ENCODE measurements at places on chromosomes 2 and 18.

GRCh38 chr18:11118051-11118766, 31.2 kb downstream of the PIEZO2 start:
- DNase-seq = no peak

- no peak for DNase-seq
These were observed 419.2 kb downstream of the NR4A2 start for GRCh38 chr2:155913356-155913755.

GRCh38 chr2:165586019-165586418, 116.5 kb downstream of the CSRNP3 start:
- DNase-seq = no peak

- DNase-seq = no peak
These were observed 438.6 kb upstream of the POU3F3 start for GRCh38 chr2:104415284-104415683.

DNA sequence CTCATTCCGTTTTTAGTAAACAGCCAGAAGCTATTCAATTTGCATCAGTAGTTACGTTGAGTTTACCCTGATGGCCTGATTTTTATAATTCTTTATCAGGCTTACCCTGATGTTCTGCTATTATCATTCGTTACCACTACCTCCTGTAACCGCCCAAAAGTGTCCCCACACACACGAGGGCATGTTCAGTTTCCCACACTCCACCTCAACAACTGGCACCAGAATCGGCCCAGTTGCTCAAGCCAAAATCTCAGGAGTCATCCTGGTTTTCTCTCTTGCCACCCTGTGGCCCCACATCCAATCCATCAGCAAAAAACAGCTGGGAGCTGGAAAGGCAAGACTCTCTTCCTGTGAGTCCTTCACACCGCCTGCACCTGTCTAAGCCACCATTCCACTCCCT, 102.9 kb upstream of the RAB6C start:
- peak; percentile 36 for DNase-seq

DNA sequence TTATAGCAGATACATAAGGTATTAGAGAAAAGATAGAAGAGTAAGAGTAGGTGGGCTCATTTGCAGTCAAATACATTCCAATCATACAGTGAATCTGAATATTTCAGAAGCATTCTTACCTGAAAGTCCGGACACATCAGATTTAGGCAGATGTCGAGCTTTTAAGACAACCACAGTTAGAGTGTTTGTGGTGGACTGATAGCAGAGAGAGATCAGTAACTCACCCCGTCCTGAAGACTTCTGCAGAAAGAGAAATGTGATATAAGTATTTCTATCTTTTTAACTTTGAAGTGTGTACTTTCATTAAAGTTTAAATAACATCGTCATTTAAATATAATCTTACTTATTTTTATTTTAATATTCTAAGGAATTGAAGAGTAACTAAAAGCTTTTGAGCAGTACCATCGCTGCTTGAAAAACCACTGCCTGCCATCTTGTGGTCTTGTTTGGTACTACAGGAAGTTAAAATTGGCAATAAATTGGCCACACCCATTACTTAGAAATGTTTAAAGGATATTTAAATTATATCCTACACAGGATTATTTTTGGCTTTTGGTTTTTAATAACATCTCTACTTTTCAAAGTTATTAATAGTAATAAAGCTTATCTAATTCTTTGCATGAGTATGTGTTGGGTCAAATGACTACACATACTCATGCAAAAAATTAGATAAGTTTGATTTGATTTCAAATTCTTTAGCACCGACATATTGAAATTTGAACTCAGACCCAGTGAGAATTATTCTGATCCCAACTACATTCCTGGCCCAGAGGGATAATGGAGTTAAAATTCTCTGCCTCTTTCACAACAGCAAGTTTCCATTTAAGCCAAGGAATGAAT, 5.5 kb downstream of the SYT4 start:
- DNase-seq = peak; percentile 1

- no peak for DNase-seq
These were observed 12.9 kb upstream of the MIB1 start for GRCh38 chr18:21727702-21728101.

DNA sequence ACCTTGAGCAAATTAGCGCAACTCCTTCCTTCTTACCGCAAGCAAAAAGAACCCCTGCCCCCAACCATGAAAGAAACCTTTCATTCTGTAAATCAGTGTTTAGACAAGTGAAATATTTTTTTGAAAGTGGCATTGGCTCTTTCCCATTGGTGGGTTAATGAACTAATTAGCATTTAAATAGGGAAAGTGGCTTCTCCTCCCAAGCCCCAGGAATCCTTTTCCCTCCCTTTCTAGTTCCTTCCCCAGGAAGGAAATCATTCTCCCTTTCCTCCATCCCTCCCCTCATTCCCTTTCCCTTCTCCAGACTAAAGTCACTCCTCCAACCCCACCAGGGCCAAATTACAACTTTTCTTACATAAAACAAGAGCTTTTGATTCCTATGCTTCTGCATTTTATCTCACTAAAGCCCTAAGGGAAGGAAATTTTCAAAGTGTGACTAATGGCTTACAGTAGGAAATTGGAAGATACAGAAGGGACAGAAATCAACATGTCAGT, 22.9 kb upstream of the TYMS start:
- DNase-seq = no peak

- DNase-seq = peak; percentile 22
These were observed 12.8 kb upstream of the PPM1B start for GRCh38 chr2:44155666-44156446.

DNA sequence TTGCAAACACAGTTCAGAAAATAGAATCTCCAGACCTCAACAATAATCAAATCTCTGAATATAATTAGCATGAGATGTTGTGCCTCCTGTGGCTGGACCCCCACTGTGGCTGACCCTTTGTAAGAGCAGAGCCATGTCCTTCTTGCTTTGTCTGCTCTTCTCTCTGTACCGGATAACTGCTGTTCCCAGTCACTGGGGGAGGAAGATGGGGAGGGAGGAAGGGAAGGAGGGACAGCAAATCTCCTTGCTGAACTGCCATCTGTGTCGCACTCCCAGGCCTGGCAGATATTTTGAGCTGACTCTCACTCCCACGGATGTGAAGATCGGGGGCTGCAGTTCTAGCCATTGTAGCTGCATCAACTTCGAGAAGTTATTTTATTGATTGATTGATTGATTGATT, 319.0 kb upstream of the CXCR4 start:
- DNase-seq = no peak

GRCh38 chr18:48624856-48625255, 86.0 kb downstream of the CTIF start:
- DNase-seq = no peak

- peak; percentile 52 for DNase-seq
These were observed 1.2 kb downstream of the GATA6 start for GRCh38 chr18:22170421-22171257.

DNA sequence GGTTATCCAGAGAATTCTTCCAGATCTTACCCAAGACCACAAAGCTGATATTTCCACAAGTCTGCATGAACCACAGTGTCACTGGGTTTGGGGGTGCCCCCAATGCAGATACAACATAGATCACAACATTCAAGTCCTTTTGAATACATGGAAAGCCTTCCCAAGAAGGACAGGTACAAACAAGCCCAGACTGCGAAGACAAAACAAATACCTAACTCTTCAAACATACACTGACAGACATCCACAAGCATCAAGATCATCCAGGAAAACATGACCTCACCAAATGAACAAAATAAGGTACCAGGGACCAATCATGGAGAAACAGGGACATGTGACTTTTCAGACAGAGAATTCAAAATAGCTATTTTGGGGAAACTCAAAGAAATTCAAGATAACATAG, 93.1 kb downstream of the MDH1 start:
- no peak for DNase-seq

DNA sequence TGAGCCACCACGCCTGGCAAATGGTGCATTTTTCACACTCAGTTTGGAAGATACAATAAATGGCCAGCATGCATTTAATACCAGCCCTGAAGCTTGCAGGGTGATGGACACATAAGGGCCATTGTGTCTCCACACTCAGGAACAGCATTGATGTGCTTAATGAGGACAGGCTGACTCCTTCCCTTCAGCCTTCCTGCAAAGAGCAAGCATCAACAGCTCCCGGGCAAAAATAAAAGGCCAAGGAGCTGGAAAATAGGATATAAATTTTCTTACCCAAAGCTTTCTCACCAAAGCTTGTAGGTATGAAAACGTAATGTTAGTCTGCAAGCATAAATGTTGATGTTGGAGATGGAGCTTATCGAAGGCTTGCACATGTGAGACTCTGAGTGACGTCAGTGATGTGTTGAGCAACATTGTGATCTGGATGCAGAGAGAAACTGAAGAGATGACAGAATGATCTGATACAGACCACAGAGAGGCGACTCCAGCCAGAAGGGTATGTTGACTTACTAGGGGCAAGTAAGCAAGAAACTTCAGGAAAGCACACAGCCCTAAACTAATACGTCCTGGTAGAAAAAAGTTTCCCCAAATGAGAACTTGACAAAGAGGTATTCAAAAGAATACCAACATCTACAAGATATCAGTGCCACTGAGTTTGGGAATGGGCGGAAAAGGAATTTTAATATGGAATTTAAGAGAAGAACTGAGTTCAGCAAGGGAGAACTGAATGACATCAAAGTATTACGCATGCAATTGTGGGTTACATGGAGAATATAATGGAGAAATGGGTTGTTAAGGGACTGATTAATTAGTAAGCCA, 256.5 kb downstream of the TGIF1 start:
- DNase-seq = no peak

GRCh38 chr2:237073552-237073951, 12.1 kb upstream of the COPS8 start:
- no peak for DNase-seq

GRCh38 chr18:74635224-74635975, 37.7 kb downstream of the ZNF407 start:
- DNase-seq = no peak

DNA sequence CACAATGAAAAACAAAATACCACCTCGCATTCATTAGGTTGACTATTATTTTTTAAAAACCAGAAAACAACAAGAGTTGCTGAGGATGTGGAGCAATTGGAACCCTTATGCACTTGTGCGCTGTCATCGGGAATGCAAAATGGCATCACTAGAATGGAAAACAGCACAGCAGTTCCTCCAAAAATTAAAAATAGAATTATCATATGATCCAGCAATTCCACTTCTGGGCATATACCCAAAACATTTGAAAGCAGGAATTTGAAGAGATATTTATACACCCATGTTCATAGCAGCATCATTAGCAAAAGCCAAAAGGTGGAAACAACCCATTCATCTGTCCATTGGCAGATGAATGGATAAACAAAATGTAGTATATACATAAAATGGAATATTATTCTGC, 11.9 kb upstream of the NMUR1 start:
- no peak for DNase-seq

DNA sequence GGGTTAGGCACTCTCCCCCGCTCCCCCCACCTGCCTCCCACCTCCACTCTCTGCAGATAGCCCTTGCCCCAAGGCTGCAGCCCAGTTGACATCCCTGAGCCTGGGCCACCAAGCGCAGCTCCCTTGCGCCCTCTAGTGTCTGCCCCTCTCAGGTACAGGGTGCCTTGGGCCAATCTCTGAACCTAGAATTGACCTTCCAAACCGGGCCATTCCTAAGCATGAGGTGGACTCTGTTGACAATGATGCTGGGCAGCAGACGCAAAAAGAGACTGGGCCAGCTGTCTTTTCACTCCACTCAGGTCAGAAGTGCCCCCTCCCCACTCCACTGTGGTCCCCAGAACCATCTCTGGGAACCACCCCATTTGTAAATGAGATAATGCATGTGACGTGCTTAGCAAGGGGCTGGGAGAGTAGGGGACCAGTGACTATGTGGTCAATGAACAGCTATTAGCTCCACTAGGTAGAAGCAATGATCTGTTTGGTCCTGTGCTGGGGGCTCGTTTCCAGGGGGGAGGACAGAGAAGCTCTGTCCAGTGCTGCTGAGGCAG, 43.3 kb upstream of the PLB1 start:
- peak; percentile 46 for DNase-seq

DNA sequence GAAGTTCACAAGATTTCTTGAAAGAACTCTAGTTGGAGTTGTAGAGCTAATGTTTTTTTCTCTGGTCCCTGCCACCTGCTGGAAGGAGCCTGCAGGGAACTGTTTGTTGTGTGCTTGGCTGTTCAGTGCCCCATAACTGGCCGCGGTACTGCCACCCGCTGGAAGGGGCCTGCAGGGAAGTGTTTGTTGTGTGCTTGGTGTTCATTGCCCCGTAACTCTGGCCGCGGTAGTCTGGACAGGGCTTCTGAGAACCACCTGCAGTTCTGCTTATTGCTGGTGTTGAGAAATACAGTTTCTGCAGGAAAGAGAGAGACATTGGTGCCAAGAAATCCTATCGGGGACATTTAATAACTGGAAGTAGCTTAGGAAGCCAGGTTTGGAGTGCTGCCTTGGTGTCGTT, 58.1 kb downstream of the AGAP1 start:
- DNase-seq = peak; percentile 54

GRCh38 chr18:26553943-26554342, 5.6 kb upstream of the KCTD1 start:
- no peak for DNase-seq

DNA sequence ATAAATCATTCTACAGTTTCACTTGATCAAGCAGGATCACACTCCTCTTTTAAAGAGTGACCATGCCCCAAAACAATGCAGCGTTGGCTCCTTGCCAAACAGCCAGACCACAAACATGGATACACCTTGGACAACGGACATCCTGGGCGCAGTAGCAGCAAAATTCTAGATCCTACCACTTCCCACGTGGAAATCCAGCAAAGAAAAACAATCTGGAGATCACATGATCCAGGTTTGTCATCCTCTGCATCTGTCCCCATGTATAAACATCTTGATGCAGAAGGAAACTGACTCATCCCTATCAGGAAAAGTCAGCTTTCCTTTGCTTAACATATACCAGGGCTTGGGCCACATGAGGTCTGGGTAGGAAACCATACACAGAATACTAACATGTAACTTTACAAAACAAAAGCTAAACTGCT, 53.1 kb downstream of the ZNF521 start:
- DNase-seq = peak; percentile 59

DNA sequence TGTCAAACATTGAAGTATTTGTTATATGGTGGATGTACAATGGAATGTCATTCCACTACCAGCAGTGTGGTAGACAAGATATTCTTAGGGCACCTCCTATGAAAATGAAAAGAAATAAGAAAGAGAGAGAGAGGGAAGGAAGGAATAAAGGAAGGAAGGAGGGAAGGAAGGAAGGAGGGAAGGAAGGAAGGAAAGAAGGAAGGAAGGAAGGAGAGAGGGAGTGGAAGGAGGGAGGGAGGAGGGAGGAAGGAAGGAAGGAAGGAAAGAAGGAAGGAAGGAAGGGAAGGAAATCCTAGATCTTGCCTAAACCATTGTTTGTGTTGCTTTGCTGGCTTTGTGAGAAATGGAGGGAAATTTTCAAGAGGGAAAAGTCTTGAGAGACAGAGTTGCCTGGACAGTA, 50.1 kb upstream of the TCF7L1 start:
- no peak for DNase-seq

- DNase-seq = no peak
These were observed 3.2 kb downstream of the GLI2 start for GRCh38 chr2:120738786-120739437.

GRCh38 chr18:67134911-67135310, 381.6 kb downstream of the DSEL start:
- DNase-seq = no peak

Measured in SW480 (cell line).